ENCODE measurements at places on chromosomes 7 and 10.

GRCh38 chr7:102321351-102322201 is 34.7 kb downstream of the SPDYE6 start:
- no peak for DNase-seq

- no peak for DNase-seq
Observed at GRCh38 chr7:106504645-106505044, 156.3 kb downstream of the CCDC71L start.

DNA sequence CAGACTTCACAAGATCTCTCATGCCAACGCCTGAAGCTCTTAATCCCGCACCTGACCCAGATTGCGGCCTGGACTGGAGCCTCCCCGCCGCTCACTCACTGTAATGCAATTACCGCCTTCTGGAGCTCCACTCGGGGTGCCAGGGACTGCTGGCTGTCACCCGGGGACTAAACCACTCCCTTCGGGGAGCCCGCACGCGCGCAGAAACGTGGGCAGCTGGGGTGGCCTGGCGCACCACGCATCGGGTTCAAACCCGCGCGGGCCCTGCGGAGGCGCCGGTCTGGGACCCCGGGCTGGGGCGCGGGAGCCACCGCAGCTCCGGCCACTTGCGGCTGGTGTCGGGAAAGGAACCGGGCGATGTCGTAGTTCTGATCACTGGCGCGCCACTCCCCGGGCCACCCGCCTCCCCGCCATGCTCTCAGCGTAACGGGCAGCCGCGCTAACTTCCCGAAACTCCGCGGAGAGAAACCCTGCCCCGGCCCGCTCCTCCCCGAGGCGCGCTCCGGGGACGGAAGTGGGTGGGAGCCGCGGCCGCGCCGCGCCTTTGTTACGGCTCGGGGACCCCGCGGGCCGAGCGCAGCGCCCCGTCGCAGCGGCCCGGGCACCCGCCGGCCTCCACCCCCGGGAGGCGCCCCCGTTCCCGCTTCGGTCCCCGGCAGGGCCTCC is 100.3 kb upstream of the SVIL start:
- DNase-seq: peak; percentile 56

- no peak for DNase-seq
Observed at GRCh38 chr7:153190452-153190851, 430.9 kb downstream of the ACTR3B start.

GRCh38 chr7:118836933-118837332 is 612.4 kb downstream of the ANKRD7 start:
- DNase-seq: no peak

- no peak for DNase-seq
Observed at GRCh38 chr7:128755819-128756476, 16.8 kb downstream of the CALU start.
